IMR-90 (cell line): ENCODE measurements at places on chromosomes 1 and 21. TPM values are rescaled to one million over a fixed set of nuclear protein-coding genes. Genes with fewer than 3 reads are reported as not detected.

Gene FAM229A
- total RNA-seq, result 0.28 and 0.36 TPM in 2 replicates

Gene ZNF593OS
- total RNA-seq, result not detected in 2 replicates

Gene ARTN
- not detected in 2 replicates for total RNA-seq

Gene CLCA4
- total RNA-seq, result not detected in 2 replicates

Gene FCMR
- total RNA-seq, result not detected in 2 replicates

Gene KLHDC7A
- total RNA-seq, result not detected in 2 replicates

Gene KCNQ4
- total RNA-seq, result not detected in 2 replicates

Gene PTCH2
- under 0.01 TPM in 2 replicates for total RNA-seq

Gene SPRR1B
- not detected in 2 replicates for total RNA-seq

Gene ELAPOR1
- total RNA-seq, result 0.28 and 0.54 TPM in 2 replicates

Gene APH1A
- 61.9 and 62.0 TPM in 2 replicates for total RNA-seq

Gene CASZ1
- under 0.01 and 0.18 TPM in 2 replicates for total RNA-seq

Gene CYP4B1
- not detected in 2 replicates for total RNA-seq

Gene OR2L3
- total RNA-seq, result not detected in 2 replicates

Gene KRTAP13-1
- not detected in 2 replicates for total RNA-seq

Gene PRRX1
- 65.4 and 82.8 TPM in 2 replicates for total RNA-seq

Gene AMY2A
- total RNA-seq, result not detected in 2 replicates

Gene PPP1R8
- 60.5 and 80.1 TPM in 2 replicates for total RNA-seq

Gene CA6
- not detected in 2 replicates for total RNA-seq

Gene HNRNPR
- total RNA-seq, result 99.7 and 152 TPM in 2 replicates

Gene BNIPL
- total RNA-seq, result under 0.01 TPM in 1 of 2 replicates, not detected in the other

Gene DPYD
- total RNA-seq, result 47.3 and 58.3 TPM in 2 replicates

Gene IGSF9
- total RNA-seq, result not detected in 2 replicates

Gene CTSS
- 0.18 and 0.56 TPM in 2 replicates for total RNA-seq

Gene AMY2B
- total RNA-seq, result 0.72 and 1.1 TPM in 2 replicates
